ENCODE measurements at places on chromosomes 1 and 21.

GRCh38 chr1:232594768-232595698 lies 34.9 kb downstream of the SIPA1L2 start:
- no peak for DNase-seq

GRCh38 chr1:171800342-171800741 lies 18.9 kb downstream of the METTL13 start:
- DNase-seq = no peak

DNA sequence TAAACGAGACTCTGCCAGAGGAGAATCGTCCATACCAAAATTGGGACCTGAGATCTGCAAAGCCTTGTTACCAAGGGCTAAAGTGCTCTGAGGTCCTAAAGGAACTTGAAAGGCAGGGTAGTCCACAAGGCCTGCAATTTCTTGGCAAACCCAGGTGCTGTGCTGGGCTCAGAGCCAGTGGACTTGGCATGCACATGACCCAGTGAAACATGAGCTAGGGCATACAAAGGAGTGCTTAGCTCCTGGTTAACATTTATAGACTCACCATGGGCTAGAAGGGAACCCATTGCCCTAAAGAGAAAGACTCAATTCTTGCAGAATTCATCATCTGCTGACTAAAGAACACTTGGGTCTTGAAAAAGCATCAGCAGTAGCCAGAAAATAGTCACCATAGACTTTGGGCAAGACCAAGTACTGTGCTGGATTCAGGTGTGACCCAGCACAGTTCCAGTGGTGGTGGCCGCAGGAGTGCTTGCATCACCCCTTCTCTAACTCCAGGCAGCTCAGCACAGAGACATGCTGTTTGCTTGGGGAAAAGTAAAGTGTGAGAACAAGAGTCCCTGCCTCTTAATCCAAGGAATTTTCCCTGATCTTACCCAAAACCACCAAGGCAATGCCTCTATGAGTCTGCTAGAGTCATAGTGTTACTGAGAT lies 1069.4 kb upstream of the ADGRL2 start:
- DNase-seq = no peak

- no peak for DNase-seq
Measured at GRCh38 chr1:105260001-105260400, 1510.3 kb downstream of the AMY1C start.

DNA sequence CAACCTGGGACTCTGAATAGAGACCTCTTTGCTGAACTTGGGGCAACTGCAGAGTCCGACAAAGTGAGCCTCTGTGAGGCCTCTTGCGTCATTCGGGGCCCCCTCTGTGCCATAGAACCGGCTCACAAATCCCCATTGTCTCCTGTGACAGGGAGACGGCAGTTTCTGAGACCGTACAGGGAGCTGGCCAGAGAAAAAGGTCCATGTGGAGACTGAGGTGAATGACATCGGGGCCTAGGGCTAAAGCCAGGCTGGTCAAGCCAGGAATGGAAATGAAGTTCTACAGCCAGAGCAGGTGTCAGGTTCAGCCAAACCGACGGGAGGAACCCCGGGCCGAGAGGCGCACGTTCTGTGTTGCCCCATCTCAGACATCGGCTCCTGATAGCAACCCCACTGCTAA lies 37.1 kb upstream of the TRIM67 start:
- DNase-seq = no peak

DNA sequence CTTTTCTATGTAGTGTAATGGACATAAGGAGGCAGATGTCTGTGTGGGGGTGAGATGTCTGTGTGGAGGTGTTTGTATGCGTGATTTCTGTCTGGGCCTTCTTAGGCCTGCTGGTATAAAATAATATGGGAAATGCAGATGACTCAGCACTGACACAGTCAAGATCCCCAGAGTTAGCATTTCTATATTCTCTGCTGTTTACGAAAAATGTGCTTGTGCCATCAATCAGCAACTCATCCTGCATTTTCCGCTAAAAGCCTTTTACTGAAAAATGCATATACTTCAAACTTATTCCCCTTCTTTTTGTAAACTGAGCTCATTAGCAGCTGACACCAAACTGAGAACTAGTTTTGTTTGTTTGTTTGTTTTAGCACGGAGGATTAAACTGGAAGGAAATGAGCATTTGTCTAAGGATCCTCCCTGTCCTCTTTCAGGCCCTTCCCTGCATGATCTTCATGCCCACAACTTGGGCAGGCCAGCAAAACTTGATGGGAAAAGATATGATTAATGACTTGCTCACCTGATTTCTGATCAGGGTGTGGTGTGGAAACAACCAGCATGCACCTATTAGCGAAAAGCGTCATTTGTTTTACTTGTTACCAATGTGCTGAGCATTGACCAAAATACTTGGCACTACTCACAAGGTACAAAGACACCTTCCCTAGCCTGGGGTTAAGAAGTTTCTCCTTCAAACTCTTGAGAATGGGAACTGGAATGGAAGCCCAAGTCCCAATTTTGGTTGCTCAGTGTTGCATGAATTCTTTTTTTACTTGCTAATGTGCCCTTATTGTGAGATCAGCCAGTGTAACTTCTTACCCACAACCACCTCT lies 77.4 kb downstream of the NDUFS5 start:
- DNase-seq = no peak

DNA sequence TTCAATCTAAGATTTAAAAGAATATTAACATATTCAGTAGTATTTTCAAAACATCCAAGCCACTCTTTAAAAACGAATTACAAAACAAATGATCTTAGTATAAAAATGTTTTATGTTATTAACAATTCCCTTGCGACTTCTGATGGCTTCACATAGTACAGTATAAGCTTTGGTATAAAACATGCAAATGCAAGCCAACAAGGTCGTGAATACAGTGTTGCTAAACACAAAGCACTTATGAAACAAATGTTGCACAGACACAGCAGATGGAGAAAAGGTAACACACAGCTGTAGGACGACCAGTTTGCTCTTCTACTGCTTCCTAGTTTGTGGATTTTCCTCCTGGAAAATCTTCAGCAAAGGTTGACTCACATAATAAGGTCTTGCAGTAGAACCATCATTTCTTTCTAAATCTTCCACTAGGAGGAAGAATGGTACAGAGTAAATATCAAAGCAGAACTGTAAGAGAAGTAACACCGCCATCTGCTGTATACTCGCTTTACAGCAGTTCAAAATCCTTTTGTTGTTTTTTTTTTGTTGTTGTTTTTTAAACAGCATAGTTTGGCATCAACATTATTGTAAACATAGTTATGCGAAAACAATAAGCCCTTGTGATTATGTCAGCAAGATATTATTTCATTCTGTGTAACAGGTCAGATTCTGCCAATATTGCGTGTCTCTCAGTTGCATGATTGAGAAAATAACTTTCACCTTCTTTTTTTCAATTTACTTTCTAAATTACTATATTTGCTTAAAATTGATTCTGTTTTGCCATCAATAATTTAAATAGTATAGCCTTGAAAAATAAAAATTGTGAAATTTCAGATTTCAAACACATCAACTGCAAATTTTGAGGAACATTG lies 69.5 kb downstream of the LHX8 start:
- no peak for DNase-seq

- no peak for DNase-seq
Measured at GRCh38 chr1:47223174-47223920, 8.7 kb downstream of the TAL1 start.

DNA sequence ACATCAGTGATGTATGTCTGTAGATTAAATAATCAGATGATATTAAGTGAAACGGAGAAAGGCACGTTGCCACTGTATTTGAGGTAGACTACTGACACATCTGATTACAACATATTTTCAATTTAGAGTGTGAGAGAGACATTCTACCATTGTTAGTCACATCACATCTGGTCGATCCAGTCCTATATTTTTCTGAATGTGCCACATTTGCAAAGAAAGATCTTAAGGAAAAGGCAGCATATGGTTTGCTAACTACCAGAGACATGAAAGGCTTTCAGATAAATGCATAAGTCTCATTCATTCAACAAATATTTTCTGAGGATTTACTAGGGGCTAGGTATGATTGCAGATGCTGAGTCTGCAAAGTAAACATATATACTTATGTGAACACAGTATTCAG lies 114.3 kb upstream of the RUNX1 start:
- DNase-seq = no peak

DNA sequence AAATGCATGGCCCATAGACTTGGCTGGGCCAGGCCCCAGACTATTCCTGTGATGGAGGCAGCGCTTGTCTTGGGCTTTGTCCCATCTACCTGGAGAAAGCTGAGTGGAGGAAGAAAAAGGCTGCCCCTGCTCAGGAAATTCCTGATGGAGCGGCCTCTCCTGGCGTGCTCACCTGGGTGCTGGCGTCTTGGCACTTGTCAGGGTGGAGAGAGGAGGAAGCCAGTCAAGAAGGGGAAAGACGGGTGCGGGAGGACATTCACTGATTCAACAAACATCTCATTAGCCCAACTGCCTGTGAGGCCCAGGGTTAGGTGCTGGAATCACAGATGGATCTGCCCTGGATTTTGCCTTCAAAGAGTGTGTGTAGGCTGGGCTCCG lies 16.1 kb downstream of the ALPL start:
- no peak for DNase-seq

- peak; percentile 58 for DNase-seq
Measured at GRCh38 chr21:44087426-44088400, 19.5 kb upstream of the PWP2 start.

DNA sequence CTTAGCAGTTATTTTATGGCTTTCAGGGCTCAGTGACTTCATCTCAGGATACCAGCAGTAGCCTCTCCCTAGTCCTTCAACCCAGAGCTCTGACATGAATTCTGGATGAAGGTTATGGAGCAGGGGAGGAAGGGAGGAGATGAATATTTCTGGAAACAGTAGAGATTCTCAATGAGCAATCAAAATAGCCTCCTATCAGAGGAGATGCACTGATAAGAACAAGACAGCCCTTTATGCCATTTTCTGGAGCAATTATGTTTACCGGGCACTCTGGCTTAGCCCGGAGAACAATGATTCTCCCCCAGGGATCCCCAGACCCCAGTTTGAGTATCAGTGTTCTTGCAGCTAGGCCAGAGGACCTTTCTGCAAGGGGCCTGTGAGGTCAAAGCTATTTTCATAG lies 37.9 kb upstream of the EDARADD start:
- no peak for DNase-seq

GRCh38 chr1:6785728-6786505 lies 663 bp downstream of the CAMTA1 start:
- peak; percentile 18 for DNase-seq

DNA sequence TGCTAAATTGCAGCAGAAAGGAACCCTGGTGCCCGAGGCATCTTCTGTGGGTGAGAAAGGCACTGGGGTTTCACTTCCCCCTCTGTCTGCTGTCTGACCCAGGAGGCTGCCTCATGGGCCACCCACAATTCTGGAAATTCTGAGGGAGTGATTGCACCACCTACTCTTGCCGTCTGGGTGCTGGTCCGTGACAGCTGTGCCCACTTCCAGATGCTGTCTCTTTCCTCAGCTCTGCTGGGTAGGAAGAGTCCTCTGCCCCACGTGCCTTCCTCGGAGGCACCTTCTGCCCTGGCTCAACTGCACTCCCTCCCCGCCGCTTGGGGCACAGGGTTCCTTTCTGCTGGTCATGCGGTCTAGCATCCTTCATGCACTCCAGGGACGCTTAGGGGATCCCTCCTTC lies 96.3 kb downstream of the ARHGEF10L start:
- no peak for DNase-seq

GRCh38 chr1:22635436-22635835 lies 992 bp upstream of the C1QA start:
- DNase-seq = no peak

All from activated CD4-positive, alpha-beta T cell treated with anti-CD3 and anti-CD28 coated beads, Interleukin-2, amount 10 ng/mL, durations not matched to agents 7 days and 5 days (primary cell).